ENCODE measurements at places on chromosomes 4 and X.

GRCh38 chr4:22323691-22324090 is 192.2 kb downstream of the ADGRA3 start:
- no peak for DNase-seq

GRCh38 chrX:3026074-3026815 is 15.0 kb upstream of the ARSF start:
- no peak for DNase-seq

DNA sequence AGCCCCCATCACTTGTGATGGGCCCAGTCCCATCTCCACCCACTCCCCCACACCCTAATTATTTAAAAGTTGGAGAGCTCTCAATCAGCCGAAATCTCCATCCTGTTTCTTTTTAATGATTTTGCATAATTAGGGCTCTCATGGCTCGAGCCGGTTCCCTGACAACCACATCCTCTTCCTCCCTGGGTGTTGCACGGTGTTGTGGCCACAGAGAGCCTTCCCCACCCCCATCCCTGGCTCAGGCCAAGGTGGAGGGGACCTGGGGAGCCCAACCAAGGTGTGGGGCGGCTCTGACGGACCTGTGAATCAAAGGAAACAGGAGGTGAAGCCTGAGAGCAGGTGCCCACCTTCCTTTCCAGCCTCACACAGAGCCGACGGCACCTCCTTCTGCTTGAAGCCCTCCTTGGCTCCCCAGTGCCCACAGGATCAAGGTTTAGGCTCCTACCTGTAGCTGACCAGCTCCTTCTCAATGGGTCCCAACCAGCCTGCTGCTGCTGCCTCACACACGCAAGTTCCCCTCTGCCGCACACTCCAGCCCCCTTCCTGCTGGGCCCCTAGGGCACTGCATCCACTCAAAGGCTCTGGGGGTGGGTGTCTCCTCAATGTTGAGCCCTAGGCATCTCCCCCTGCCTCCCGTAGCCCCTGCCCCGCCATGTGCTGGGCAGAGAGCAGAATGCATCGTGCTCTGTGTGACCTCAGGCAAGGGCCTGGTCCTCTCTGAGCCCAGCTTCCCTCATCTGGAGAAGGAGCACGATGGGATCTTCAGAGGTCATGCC is 68.7 kb downstream of the WFS1 start:
- no peak for DNase-seq

DNA sequence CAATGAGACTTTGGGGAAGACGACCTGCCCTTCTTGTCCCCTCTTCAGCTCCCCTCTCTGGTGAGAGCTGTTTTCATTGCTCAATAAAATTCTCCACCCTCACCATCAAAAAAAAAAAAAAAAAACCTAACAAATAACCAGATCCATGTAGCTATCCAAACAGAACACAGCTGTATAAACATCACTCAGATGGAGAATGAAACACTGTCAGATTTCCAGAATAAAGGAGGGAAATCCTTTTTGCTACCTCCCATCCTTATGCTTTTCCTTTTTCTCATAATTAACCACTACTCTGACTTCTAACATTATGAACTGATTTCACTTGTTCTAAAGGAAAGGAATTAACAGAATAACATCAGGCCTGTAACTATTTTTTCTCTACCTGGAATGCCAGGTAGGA is 155.6 kb downstream of the PPP4R3C start:
- no peak for DNase-seq

DNA sequence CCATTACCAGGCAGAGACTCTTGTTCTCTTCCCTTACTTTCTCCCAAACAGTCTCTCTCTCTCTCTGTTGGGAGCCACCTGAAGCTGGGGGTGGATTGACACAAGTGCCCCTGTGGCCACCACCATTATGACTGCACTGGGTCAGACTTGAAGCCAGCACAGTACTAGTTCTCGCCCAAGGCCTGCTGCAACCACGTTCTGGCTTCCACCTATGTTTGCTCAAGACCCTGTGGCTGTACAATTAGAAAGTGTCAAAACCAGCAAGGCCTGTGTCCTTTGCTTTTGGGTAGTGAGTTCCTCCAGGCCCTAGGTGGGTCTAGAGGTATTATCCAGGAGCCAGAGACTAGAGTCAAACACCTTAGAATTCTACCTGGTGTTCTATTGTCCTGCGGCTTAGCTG is 31.0 kb downstream of the MAGED2 start:
- no peak for DNase-seq

DNA sequence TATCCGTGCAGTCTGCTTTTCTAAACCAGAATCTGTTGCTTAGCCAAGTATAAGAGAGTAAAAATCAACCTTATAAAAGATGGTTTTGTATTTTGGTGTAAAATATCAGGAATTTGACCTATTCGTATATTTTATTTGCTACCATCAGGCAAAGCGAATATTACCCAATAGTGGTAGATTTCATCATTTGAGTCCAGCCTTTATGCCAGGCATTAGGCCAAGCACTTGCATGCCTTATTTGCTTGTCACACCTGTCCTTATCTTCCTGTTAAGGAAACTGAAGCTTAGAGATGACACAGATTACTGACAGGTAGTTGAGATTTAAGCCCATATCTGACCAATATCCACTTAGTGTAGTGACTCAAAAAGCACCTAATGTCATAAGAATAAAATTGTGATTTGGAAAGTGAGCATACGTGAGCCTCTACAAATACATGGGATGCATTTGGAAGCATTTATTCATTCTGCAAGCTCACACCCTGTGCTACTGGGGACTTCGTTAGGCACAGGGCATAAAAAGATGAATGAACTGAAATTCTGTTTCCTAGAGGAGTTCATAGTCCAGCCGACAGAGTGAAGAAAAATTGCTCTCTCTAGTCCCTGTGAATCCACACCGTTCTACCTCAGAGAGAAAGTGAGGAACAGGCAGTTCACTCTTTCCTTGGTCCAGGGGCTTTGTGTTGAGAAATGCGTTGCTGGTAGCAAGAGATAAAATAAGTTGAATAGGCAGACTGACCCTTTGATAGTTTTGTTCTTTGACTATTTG is 2.3 kb upstream of the RNF212 start:
- no peak for DNase-seq

Data from fibroblast of skin of right quadriceps (primary cell).